Effector memory CD8-positive, alpha-beta T cell (primary cell): ENCODE measurements at places on chromosomes 12 and 14.

- DNase-seq = no peak
Observed at GRCh38 chr14:74821267-74821915, 54.6 kb downstream of the PROX2 start.

- no peak for DNase-seq
Observed at GRCh38 chr12:75478116-75478794, 2.3 kb upstream of the GLIPR1 start.

DNA sequence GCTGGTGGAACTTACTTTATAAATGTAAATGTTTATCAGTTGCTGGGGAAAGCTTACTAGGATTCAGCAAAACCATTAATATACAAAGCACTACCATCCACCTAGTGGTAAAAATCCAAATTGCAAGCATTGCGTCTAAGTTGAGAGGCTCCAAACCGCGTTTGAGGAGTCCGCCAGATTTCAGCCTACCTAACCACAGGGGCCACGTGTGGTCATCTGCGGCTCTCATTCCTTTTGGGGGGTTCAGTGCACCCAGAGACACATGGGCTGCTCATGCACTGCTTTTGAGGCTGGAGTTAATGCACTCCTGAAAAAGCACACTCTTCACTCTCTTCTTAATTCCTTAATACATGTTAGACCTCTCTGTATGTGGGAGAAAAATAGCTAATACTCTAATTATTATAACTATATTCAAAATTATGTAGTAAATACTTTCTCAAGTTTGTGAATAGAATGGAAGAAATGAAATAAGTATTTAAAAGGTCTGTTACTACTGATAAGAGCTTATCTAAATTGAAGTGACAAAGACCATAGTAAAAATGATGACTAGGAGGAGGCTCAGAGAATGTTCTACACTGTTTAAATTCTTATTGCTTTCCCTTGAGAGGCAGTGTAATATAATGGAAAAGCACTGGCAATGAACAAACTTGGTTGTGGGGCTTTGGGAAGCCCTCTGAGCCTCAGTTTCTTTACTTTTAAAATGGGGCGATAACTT, 41.4 kb upstream of the MANSC4 start:
- peak; percentile 23 for DNase-seq

DNA sequence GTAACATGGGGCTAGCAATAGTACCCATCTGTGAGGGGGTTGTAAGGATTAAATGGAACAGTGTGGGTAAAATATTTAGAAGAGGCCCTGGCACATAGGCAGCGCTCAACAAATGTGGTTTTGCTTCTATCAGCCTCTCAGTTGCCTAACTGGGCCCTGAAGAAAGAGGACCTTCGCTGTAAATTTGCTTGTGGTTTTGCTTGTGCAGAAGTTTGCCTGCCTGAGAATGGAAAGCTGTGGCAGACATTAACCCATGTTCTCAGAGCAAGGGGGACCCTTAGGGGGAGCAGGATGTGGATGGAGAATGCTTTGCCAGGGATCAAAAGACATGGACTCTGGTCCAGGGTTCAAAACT, 160.1 kb downstream of the BRMS1L start:
- DNase-seq = no peak

DNA sequence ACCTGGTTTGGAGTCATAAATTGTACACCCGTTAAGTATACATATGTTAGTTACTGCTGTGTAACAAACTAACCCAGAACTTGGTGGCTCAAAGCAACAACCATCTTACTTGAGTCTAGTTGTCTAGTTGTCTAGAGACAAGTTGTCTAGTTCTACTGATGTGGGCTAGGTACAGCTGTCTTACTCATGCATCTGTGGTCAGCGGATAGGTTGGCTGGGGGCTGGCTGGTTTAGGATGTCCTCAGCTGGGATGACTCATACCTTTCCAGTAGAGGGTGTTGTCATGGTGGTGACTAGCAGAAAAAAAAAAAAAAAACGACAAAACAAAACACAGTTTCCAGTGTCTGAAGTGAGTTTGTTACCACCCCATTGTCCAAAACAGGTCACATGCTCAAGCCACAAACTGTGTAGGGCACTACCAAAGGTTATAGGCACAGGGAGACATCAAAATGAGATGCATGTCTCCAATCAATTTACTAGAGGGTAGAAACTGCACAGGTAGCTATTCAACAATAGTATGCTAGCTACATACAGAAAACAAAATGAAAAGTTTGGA, 680.3 kb downstream of the MED13L start:
- DNase-seq = no peak

GRCh38 chr12:30725739-30726138, 29.0 kb downstream of the CAPRIN2 start:
- DNase-seq = no peak

- no peak for DNase-seq
Observed at GRCh38 chr12:46201284-46201789, 67.5 kb downstream of the SLC38A1 start.

DNA sequence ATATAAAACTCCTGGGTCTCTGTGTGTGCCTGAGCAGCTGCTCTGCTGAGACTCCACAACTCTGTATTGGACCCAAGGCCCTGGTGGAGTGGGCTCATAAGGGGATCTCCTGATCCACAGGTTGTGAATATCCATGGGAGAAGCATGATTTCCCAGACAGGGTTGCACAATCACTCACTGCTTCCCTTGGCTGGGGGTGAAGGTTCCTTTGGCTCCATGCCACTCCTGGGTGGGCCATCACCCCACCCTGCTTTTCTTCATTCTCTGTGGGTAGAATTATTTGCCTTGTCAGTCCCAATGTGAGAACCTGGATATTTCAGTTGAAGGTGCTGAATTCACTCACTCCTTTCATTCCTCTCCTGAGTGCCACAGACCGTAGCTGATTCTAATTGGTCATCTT, 205.2 kb upstream of the TMEM260 start:
- DNase-seq = no peak

GRCh38 chr12:48075832-48076231, 30.0 kb downstream of the SENP1 start:
- no peak for DNase-seq

- DNase-seq = no peak
Observed at GRCh38 chr12:49097381-49097780, 2.8 kb upstream of the DHH start.

DNA sequence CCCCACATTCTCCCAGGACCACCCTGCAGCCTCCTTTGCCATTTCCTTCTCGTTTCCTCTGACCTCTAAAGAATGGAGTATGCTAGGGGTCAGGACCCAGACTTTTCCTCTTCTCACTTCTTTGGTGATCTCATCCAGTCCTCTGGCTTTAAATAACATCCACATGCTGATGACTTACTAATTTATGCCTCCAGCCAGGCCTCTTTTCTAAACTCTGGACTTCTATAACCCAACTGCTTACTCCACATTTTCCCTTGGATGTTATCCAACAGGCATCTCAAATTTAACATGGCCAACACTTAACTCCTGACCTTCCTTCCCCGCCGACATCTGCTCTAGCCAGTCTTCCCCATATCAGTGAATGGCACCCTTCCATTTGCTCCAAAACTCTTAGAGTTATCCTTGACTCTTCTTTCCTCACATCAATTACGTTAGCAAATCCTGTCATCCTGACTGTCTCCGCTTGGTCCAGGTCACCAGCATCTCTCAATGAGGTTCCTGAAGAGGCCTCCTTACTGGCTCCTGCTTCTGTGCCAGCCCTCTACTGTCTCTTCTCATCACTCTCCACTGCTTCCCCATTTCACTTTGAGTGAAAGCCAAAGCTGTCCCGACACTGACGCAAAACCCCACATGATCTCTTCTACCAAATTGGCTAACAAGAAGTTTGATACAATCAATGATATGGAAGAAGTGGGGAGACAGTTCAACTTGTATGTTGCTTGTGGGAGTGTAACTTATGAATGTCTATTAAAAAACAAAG, 42.7 kb downstream of the TMBIM6 start:
- no peak for DNase-seq

GRCh38 chr12:55698241-55698955, 9.3 kb downstream of the ITGA7 start:
- DNase-seq = no peak

DNA sequence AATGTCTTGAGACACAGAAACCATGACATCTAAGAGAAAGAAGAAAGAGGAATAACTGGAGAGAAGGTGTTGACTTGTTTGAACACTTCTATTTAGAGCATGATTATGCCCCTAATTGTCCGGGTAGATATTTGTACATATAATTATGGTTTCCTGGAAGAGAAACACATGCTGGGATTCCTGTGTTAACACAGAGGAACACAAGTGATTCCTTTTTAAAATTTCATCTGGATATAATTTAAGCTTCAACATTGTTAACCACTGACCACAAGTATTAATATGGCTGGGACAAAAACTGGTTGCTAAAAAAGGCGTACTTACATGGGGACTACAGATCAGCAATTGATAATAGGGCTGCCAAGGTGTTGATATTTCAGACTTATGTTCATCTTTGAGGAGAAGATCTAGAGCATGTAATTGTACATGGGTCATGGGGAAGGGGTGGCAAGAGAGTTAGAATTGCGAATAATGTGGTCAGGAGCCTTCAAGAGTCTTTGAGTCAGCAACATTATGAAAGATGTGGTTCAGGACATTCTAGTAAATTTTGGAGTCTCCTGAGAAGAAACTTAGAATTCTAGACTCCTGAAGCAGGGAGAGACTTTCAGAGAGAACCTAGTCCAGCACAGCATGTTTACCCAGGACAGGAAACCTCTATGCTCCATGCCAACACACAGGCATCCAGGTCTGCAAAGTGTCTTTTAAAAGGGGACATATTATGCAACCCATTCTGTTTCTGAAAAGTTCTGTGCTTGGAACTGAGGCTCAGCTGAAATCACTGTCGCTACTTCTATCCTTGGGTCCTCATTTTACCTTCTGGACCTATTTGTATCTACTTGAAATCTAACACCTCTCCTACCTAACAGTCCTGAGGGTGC, 56.5 kb downstream of the SLC38A1 start:
- no peak for DNase-seq

GRCh38 chr14:103512701-103513611, 9.7 kb downstream of the CKB start:
- DNase-seq = no peak

- DNase-seq = no peak
Observed at GRCh38 chr12:100753837-100754236, 40.7 kb upstream of the ANO4 start.

GRCh38 chr12:120748242-120748641, 22.6 kb downstream of the ACADS start:
- DNase-seq = no peak

- peak; percentile 57 for DNase-seq
Observed at GRCh38 chr14:23562822-23563472, 4.6 kb downstream of the AP1G2 start.

DNA sequence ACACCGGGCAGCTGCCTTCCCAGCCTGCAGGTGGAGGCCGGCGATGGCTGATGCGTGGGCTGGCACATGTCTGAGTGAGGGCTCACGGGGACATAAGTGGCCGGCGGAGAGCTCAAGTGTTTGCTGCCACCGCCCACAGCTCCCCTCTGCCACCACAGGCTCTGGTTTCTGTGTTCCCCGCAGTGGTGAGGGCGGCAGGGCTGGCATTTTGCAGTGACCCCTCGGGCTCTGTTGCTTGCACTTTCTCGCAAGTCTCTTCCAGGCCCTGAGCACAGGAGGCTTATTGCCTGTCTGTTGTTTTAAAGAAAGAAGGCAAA, 271.0 kb upstream of the RTL1 start:
- DNase-seq = no peak

DNA sequence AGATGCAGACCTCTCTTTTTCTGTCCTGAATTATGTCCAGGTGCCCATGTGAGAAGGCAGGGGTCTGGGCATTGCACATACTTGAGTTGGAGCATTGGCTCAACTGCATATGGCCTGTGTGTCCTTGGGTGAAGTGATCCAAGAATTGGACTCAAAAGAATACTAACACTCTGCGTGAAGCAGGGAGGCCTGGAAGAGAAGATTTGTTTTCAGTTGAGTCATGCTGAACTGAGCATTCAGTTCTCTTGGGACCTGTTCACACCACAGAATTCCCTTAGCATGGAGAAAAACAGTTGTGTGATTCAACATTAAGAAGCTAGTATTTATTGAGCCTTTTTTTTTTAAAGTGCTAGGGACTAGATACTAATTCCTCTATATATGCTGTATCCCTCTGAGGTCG, 164.7 kb upstream of the TBX3 start:
- DNase-seq = no peak

- no peak for DNase-seq
Observed at GRCh38 chr12:56709759-56710376, 15.2 kb downstream of the NACA start.

GRCh38 chr14:73630009-73630780, 14.6 kb upstream of the DNAL1 start:
- DNase-seq = no peak

GRCh38 chr12:113133666-113134065, 1.9 kb downstream of the RASAL1 start:
- DNase-seq = no peak

GRCh38 chr12:14126692-14127091, 145.3 kb upstream of the GRIN2B start:
- DNase-seq = no peak

DNA sequence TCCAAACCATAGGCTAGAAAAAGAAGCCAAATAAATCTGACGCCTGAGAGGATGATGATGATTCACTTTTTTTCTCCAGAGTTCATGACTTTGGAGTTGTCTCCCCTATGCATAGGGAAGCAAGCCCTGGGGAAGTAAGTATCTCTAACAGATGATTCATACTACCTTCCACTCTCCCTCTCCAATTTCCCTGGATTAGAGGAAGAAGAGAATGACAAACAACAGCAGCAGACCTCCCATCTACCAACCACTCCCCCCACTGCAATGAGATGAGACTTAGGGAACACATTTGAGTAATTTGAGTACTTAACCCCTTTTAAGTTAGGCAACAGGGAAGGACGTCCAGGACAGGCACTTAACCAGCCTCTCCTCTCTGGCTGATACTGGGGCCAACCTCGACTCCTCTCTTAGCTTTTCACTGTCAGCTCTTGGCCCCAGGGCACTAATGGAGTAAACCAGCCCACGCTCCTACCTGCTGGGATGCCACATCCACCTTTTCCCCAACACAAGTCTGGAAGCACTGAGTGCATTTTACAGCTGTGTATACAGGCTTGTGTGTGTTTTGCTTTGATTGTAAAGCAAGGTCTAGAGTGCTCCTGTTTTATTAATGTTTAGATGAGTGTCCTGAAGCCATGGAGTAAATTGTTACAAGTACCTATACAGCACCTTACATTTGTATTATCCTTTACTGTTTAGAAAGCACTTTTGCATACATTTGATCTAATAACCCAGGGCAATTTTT, 180.7 kb downstream of the PHLDA1 start:
- DNase-seq = no peak

- DNase-seq = no peak
Observed at GRCh38 chr14:73717711-73718417, 3.7 kb upstream of the PNMA1 start.

GRCh38 chr12:38745601-38746000, 159.8 kb downstream of the CPNE8 start:
- no peak for DNase-seq

GRCh38 chr12:24078318-24078765, 128.9 kb upstream of the SOX5 start:
- DNase-seq = no peak

- DNase-seq = no peak
Observed at GRCh38 chr12:21906919-21907493, 34.2 kb downstream of the ABCC9 start.

- DNase-seq = no peak
Observed at GRCh38 chr14:104659764-104660523, 29.5 kb upstream of the INF2 start.

- DNase-seq = no peak
Observed at GRCh38 chr14:91753501-91754128, 21.7 kb upstream of the CATSPERB start.
